ENCODE measurements at places on chromosomes 3 and 15.

GRCh38 chr3:120559242-120560061, 36.7 kb upstream of the NDUFB4 start:
- no peak for DNase-seq

GRCh38 chr3:112498914-112499711, at the start of gene BTLA:
Gene BTLA (minus strand): TSS chr3:112499472. CDS start chr3:112499358, 114 bp downstream.
- DNase-seq, result no peak

- no peak for DNase-seq
Measured at GRCh38 chr3:177378168-177378567, 180.9 kb upstream of the TBL1XR1 start.

DNA sequence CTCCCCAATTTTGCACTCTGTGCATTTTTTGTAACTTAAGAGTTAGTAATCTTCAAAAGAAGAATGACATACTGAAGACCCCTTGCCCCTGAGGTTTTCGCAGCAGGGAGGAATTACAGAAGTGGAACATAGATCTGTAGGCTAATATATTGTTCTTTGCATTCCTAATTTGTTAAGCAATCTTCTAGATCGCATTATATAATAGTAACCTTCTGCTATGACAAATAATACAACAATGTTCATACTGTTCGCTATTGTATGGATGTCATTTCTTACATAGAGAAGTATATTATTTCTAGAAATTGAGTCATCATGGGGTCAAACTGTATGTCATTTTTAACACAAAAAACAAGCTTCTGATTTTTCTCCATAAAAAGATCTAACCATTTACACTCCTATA, 95.8 kb upstream of the TGFBR2 start:
- no peak for DNase-seq

- no peak for DNase-seq
Measured at GRCh38 chr3:161946443-161946960, 449.9 kb downstream of the OTOL1 start.

- DNase-seq, result no peak
Measured at GRCh38 chr3:17157713-17158112, 273.0 kb downstream of the PLCL2 start.

DNA sequence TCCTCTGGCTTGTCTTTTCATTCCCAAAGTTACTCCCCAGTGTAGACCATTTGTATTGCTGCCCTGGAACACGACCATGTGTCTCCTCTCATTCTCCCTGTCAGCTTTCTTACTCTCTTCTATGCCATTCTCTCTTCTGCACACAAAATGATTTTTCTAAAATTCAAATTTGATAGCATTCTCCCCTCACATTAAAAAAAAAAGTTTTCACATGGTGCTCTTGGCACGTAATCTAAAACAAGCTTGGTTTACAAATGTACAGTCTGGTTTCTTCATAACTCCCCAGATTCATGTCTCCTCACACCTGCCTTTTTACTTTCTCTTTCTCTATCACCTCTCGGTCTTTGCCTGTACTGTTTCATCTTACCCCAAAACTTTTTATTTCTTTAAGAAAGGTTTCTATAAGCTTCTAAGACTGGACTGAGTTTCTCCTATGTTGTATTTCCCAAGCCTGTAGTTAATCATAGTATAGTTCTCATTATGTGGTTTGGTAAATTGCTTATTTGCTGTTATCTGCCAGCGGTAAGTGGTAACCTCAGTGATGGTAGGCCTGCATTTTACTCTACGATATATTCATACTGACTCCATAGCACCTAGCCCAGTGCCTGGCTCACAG, 31.2 kb downstream of the BCHE start:
- DNase-seq, result no peak

DNA sequence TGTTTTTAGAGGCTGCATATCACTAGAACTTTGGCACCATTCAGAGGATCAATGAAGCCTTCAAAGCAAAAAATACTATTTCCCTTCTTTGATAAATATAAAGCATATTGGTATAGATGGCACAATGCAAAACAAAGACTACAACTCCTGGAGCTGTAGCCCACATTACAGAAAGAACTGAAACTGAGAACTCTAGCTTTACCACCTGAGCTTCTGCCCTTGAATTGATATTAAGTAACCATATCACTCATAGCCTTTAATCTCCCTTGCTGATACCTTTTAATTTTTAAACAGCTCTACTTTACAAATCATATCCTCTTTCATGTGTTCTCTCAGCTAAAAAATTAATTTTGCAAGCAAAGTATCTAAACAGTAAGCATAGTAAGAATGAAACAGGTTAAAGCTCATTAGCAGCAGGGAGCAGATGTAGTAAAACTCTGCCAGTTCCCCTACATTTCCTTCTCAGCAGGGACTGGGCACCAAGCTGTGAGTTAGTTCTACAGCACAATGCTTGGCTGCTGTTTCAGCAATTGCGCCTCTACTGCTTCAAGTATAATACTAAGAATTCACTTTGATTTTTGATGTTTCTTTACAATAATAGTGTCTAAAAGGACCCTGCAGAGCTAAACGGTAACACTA, 97.9 kb upstream of the NANOGP8 start:
- peak; percentile 36 for DNase-seq

GRCh38 chr3:180059356-180059755, 22.6 kb upstream of the PEX5L start:
- DNase-seq, result no peak

DNA sequence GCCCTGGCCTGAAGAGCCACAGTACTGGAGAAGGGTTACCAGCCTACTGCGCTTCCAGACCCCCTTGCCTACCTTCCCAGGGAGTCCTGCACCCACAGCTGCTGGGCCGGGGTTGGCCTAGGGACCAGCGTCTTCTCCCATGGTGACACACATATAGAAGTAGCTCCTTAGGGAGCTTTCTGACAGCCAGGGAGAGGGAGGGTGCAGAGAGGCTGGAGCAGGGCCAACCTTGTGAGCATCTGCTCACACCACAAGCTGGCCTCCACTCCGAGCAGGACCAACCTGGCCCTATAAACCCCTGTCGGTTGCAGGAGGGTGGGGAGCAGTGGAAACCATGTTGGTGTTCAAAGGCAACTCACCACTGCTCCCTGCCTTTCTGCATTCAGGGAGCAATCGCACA, 35.2 kb downstream of the SRPRB start:
- no peak for DNase-seq

- DNase-seq, result no peak
Measured at GRCh38 chr15:68028137-68028887, 25.8 kb upstream of the PIAS1 start.

GRCh38 chr3:173865900-173866498, 468.5 kb downstream of the NLGN1 start:
- DNase-seq, result no peak

DNA sequence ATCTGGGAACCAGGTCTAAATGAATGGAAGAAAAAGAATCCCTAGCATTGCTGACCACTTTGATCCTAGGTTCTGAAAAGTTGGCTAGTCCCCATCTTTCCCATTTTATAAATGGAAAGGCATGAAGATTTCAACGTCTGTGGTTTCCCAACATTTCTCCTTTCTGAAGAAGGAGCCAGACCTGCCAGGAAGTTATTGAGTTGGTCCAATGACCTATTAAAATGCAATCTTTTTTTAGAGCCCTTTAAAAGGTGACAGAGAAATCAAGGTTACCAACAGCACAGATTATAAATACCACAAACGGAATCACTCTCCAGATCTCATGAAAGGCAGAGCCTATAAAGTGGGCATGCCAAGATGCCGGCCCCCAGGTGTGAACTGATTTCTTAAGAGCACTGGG, 505.6 kb upstream of the THBS1 start:
- DNase-seq, result no peak

- no peak for DNase-seq
Measured at GRCh38 chr15:57041416-57041815, 123.0 kb downstream of the TCF12 start.

- peak; percentile 65 for DNase-seq
Measured at GRCh38 chr3:184417619-184418327, 37.9 kb downstream of the CHRD start.

DNA sequence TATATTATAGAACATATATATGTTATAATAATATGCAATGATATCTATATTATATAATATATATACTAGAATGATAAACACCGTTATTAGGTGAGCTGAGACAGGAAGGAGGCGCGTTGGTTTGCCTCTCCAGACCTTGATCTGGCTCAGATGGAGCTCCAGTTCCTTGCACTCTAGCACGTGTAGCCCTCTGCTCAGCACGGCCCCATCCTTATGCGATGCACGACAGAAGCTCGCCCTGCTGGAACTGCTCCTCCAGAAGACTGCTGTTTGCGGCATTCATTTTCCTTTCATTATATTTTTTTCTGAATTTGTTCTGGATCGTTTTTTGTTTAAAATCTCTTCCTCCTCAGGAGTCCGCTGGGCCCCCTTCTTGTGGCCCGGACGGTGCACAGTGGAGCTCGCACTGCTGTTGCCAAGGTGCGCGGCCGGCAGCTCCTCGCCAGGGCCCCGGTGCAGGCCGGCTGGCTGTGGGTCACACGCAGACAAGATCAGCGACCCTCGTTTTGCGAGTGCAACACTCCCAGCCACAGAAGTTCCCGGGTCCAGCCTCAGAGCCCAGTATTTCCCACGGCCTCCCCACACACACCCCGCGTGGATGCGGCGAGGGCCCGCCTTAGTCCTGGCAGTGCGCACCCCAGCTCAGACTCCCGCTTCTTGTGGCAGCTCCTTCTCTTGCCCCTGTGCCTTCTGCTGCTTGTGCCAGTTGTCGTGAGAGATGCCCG, 112.2 kb downstream of the CHL1 start:
- DNase-seq, result peak; percentile 65

GRCh38 chr3:8660175-8661118, 15.8 kb upstream of the SSUH2 start:
- DNase-seq, result no peak

GRCh38 chr3:142929109-142929508, 34.4 kb downstream of the PAQR9 start:
- DNase-seq, result no peak

GRCh38 chr3:100225883-100226282, 34.9 kb upstream of the TBC1D23 start:
- DNase-seq, result no peak

All from retina (tissue), 1 donor.